Fibroblast of skin of abdomen (primary cell): ENCODE measurements at places on chromosomes 16 and 17.

DNA sequence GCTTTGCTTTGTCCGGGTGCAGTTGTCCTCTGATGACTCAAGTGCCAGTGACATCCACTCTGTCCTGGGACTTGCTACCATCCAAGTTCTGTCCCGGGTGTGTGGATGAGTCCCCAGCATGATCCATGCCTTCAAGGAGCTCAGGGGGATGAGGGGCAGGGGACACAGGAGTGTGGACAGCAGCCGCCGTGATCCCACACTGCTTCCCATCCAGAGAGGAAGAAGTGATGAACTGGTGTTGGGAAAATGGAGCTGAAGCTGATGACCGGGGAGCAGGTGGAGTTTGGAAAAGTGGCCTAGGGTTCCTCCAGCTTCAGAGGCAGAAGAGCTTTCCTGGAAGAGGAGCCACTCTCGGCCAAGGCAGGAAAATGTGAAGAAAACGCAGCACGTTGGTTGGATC lies 249.6 kb upstream of the TNRC6C start:
- no peak for DNase-seq

DNA sequence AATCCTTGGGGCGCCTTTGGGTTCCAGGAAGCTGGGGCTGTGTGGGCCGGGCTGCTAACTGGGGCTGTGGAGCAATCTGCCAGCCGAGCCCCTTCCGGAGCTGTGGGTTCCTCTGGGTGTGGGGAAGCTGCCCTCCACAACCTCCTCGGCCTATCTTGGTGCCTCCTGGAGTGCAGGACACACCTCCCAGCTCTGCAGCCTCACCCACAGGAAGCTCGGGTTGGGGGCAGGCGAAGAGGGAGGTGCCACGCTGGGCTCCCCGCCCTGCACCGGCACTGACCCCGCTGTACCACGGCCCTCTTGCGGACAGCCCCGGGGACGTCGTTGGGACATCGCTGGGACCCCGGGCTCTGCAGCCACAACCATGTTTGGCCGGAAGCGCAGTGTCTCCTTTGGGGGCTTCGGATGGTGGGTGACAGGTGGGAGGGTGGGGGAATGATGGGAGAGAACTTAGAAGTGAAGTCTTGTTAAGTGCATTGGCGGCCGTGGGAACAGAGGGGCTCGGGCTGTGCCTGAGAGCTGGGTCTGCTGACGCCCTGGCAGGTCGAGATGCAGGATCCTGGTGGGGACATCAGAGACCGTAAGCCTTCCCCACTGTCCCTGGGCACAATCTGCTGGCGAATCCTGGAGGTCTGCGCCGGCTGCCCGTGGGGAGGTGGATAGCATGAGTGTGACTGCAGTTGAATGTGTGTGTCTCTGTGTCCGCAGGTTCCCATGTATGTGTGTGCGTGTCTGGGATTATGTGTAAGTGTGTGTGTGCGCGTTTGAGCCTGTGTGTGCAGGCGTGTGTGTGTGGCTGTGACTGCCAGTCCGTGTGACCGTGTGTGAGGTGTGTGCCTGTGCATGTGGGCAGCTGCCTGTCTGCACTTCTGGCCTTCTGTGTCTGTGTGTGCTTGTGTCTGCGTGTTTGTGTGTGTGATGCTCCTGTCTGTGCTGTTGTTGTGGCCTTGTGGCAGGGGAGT lies at the start of gene RAP1GAP2:
Gene RAP1GAP2 (plus strand): TSS at position 275 of the 962 bp plus-strand sequence. CDS start 90 bp downstream, at position 365.
- no peak for DNase-seq

- peak; percentile 95 for DNase-seq
Observed at GRCh38 chr16:73172241-73172972, 124.5 kb upstream of the ZFHX3 start.

DNA sequence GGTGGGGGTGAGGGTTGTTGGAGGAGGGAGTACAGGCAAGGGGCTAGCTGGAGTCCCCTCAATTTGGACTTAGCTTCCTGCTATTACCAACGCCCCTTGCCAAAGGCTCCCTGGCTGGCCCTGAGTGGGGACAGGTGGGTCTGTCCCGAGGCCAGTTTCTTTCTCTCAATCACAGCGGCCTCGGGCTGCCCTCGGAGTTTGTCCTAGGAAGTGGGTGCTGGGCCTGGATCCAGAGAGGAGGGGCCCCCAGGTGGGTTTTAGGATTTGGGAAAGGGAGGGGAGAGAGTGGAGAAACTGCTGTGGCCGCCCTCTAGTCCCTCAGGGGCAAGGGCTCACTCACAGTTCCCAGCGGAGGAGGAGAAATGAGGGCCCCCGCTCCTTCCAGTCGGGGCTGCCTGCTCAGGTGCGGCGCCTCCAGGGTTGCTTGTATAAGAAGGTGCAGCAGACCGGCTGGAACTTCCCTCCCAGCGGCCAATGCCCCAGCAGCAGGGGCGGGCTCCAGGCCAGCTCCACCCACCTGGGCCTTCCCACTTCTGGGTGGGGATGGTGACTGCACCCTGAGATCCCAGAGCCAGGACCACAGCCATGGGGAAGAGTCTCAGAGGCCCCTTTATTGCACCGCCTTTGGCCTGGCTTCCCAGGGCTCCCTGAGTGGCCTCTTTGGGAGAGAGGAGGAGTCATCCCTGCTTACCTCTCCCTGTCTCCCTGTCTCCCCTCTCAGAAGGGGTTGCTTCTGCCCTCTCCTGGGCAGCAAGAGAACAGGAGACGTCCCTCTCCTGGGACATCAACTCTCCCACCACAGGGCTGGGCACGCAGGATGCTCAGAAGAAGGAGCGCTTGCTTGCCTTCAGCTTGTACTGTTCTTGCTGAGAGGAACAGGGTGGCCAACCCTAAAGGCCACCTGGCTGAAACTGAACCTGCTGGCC lies 112.0 kb upstream of the SMURF2 start:
- DNase-seq = peak; percentile 73
